ENCODE measurements at places on chromosomes 1 and 21.

DNA sequence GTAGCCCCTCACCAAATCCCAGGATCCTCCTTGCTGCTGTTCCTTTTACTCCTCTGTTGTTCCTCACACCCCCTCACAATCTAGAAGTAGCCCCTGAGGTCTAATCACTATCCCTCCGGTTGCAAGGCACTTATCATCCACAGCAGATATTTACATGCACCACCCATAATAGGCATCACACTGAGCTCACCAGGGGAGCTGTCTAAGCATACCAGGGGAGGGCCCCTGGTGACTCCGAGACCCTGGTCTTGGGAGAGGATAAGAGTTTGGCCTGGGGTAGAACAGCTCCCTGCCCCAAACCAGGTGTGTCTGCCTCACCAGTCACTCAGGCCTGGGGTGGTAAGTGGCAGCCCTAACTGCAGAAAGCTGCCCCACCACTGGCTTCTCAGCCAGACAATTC is 37.3 kb upstream of the ZC3H12A start:
- DNase-seq, result no peak

DNA sequence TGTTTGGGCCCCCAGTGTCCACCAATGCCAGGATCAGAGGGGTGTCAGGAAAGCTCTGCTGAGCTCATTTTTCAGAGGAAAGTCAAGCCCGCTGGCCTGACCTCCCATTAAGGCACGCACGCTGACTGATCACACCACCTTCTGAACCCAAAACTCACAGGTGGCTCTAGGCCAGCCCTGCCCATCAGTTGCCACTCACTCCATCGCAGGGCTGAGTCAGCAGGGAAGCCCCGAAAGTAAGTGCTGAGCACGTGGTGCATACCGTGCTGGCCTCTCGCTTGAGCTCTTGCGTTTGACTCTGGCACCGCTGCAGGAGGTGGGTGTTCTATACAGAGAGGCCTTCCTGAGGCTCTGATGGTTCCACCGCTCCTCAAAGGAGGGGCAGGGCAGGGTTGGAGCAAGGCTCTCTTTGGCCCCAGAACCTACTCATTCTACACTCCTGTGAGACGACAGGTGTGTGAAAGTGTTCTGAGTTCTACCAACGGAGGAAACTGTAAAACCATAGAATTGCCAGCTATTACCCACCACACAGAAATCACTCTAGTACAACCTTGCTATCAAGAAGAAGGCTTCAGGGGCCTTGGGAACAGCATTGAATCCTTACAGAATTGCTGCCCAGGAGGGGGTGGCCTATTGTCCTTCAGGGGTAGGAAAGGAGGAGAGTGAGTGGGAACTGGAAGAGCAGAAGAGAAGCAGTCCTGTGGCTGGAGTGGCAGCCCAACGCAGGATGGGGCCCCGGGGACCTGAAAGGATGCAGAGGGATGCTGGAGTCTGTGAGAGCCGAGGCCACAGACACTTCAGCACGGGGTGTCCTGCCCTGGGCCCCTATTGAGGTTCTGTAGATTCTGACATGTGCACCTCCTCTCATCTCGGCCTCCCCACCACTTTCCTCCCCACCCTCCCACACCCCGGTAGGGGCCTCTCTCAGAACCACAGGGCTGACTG is 214.7 kb upstream of the EDN2 start:
- DNase-seq, result peak; percentile 81

- DNase-seq, result no peak
These were observed 14.3 kb upstream of the LRP8 start for GRCh38 chr1:53341961-53342707.

GRCh38 chr1:243917177-243917862 is 67.3 kb upstream of the AKT3 start:
- DNase-seq, result peak; percentile 38

DNA sequence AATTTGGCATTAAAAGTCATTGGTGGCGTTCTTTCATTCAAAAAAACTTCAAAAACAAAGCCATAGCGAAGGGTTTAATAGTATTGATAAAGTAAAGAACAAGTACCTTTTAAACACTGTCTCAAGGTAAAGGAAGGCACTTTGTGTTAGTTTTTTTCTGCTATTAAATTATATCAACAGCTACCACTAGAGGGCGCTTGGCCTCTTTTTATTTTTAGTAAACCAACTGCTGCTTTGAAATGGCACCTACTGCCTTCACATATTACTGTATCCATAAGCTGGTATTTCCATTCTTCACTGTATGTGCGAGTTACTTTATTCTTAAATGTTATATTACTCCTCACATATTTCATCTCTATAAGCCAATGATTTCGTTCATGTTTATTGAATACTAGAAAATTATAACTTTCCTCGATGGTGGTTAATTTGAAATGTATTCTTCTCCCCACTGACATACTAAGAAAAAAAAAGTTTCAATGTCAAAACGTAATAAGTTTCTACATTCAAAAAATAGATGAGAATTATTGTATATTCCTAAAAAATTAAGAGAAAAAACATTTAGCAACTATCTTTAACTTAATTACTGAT is 125.7 kb upstream of the CXADR start:
- DNase-seq, result peak; percentile 46

- DNase-seq, result no peak
These were observed 153.8 kb downstream of the ADGRL2 start for GRCh38 chr1:81954534-81955020.

GRCh38 chr1:156284112-156284511 is at the start of gene TMEM79:
Gene TMEM79, plus strand, starts transcription at chr1:156284325. Its CDS starts 902 bp downstream, at chr1:156285227.
- DNase-seq, result no peak

Data from GM10248 (cell line).